ENCODE measurements at places on chromosomes 3 and 15.

DNA sequence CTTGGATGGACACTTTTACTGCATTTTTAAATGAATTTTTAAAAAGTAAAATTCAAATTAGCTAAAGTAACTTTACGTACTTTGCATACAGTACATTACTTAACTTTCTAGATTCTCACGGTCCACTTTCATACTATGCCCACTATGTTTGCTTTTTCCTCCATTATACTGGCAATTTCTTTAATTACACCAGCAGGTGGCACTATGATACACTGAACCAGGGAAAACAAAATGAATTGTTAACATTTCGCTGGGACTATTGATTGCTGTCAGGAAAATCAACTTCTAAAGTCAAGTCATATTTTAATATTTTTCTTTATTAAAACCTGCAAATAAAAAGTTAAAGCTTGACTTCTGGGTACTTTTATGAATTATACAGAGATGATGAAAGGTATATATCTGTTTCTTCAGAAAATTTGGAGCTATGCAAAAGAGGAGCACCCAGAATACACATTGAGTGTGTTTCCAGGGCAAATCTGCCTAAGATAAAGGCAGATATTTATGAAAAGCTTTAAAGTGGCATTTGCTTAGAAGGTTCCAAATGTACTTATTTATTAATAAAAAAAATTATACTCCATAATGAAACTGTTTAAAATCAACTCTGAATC, 21.8 kb upstream of the POU1F1 start:
- peak; percentile 42 for DNase-seq

GRCh38 chr3:190076601-190077394, 43.9 kb downstream of the P3H2 start:
- no peak for DNase-seq

GRCh38 chr3:76044601-76045600, 259.6 kb upstream of the ZNF717 start:
- DNase-seq: no peak

DNA sequence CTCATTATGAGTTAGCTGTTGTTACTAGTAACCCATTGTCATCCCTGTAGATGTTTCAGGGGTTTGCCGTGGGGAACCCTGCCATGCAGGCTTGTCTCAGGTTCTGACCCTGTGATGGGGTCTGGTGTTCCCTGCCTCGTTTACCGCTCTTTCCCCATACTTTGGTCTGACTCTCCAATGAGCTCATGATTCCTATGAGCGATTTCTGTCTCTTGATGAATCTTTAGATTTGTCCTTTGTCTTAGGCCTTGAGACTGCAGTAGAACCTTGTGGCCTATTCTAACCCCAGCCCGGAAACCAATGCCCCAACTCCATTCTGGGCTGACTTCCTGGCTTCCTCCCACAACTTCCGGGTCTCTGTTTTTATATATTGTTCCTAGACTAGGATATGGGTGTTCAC, 11.3 kb upstream of the IQGAP1 start:
- peak; percentile 84 for DNase-seq

DNA sequence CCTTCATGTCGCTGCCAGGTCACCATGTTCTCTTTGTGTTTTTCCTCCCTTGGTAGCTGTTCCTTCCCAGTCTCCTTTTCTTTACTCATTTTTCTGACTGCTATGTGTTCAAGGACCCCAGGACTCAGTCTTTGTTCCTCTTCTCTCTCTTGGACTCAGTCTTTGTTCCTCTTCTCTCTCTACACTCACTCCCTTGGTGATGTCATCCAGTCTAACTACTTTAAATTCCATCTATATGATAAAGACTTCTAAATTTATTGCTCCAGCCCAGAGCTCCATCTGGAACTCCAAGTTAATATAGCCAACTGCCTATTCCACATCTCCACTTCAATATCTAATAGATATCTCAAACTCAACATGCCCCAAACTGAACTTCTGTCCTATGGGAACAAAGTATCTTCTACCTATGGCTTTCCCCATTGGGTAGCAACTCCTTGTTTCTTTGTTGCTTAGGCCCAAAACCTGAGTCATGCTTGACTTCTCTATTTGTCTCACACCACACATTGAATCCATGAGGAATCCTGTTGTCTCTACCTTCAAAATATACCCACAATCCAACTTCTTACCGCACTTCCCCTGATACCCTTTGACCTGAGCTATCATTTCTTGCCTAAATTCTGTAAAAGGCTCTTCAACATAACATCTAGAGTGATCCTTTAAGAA, 4.9 kb upstream of the DYNC1LI1 start:
- no peak for DNase-seq

GRCh38 chr3:173399044-173399443, 1.5 kb downstream of the NLGN1 start:
- no peak for DNase-seq

- no peak for DNase-seq
Observed at GRCh38 chr3:195403244-195403643, 39.6 kb downstream of the ACAP2 start.

GRCh38 chr3:131110087-131110486, 83.4 kb downstream of the NEK11 start:
- DNase-seq: no peak

DNA sequence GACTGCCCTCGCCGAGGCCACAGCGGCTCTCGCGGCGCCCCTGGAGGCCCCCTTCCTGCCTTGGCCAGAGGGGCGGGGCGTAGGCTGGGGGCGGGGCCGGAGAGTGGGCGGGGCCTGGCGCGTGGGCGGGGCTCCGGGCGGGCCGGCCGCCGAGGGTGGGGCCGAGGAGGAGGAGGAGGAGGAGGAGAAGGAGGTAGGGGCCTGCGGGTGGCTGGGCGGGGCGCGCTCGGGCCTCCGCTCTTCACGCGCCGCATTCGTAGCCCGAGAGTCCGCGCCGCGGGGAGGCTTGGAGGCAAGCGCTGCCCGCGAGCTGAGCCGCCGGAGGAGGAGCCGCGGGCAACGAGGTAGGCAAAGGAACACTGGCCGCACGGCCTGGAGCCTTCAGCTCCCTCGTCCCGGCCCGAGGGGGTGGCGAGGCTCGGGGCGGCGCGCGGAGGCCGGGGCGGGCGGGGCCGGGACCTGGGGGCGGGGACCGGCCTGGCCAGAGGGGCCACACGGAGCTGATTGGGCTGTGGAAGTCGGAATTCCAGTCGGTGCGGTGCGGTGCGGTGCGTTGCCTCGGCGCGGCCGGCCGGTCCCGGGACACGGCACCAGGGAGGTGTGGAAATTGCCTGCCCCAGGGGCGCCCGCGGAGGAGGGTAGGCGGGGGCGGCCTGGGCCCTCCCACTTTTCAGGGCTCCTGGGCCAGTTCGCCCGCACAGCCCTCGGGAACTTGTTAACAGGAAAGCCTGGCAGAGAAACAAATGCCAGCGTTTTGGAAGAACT, at the start of gene PPP2R3A:
Gene PPP2R3A, plus strand, starts transcription at position 223 of the 765 bp plus-strand sequence. CDS start 35,771 bp downstream, outside the sequence.
- peak; percentile 81 for DNase-seq

DNA sequence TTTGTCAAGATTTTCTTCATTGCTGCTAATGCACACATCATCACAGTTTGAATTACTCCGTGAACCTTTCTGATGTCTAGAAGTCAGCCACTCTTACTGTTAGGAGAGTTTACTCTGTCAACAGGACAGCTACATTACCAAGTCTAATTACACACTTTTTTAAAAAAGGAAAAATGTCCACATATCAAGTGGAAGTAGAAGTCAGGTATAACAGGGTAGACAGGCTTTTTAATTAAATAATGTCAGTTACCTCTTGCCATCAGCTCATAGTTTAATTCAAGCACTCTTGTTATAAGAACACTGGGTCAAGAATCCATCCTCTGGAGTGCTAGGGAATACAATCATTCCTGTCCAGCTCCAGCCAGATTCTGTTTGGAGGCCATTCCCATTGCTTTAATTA, 232.8 kb downstream of the TAFA4 start:
- no peak for DNase-seq

GRCh38 chr3:154734468-154734867, 304.5 kb upstream of the GPR149 start:
- DNase-seq: no peak

GRCh38 chr3:140129768-140130284, 194.8 kb downstream of the CLSTN2 start:
- DNase-seq: no peak

GRCh38 chr15:39684233-39684632, 98.4 kb downstream of the FSIP1 start:
- DNase-seq: no peak

GRCh38 chr15:83699028-83699427, 45.1 kb downstream of the ADAMTSL3 start:
- no peak for DNase-seq

GRCh38 chr3:20739814-20740213, 553.8 kb upstream of the SGO1 start:
- no peak for DNase-seq

GRCh38 chr15:88493844-88494243, 26.3 kb downstream of the MRPS11 start:
- DNase-seq: no peak

GRCh38 chr3:42608581-42608980, 8.1 kb downstream of the NKTR start:
- DNase-seq: no peak

- DNase-seq: no peak
Observed at GRCh38 chr3:33001889-33002288, 50.4 kb downstream of the CCR4 start.

GRCh38 chr3:153601374-153601853, 439.4 kb downstream of the RAP2B start:
- no peak for DNase-seq

Data from CD4-positive, alpha-beta T cell treated with Interleukin-17A for 1 hour (primary cell).